ENCODE measurements at places on chromosomes 4 and X. TPM values are rescaled to one million over a fixed set of nuclear protein-coding genes. Genes with fewer than 3 reads are reported as not detected.

DNA sequence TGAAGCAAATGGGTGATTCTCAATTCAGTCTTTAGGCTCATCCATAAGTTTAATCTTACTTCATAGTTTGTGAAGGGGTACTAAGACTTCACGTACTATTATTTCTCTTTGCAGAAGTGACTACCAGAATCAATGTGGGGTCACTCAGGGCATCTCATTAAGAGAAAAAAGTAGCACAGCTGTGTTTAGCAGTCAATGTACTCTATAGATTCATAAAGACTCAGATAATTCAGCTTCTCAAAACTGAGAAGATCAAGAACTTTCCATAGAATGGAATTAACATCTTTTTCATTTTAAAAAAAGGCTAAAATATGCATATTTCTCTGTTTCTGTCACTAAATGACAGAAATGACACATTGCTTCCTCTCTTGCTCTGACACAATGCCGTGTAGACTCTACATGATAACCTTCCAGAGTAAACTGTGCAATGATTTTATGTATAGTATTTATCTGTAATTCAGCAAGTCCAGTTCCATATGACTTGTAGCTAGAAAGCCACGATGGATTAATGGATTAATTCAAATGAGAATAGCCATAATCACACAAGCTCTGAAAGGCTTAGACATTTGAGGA, 20.3 kb upstream of the LSM6 start:
- no peak for DNase-seq

ARSJ gene
- 30.8 TPM for total RNA-seq

- DNase-seq = peak; percentile 41
These were observed 4.5 kb upstream of the MAML3 start for GRCh38 chr4:140158365-140159030.

DNA sequence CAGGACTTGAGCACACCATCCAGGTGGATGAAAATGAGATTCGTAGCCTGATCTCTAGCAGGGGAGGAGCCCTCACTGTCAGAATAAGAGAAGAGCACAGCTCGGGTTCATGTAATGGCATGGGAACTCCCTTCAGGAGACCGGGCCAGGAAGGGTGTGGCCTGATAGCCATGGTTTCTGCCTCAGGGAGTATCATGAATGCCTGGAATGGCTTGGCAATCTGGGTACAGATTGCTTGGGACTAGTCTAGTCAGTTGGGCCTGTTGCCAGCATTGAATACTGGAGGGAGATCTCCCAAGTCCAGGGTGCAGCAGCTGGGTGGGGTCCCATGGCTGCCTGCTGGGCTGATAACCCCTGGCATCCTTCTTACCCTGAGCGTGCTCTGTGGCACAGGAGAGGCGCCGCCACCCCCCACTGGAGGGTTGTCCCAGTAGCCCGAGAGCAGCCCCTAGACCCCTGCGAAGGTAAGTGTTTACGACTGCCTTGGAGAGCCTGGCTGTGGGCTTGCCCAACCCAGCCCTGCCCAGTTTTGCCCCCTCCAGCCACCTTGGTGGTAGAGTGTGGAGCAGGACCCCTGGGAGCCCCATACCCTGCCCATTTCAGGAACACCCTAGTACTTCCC, 298.8 kb downstream of the TEX13A start:
- DNase-seq = no peak

DNA sequence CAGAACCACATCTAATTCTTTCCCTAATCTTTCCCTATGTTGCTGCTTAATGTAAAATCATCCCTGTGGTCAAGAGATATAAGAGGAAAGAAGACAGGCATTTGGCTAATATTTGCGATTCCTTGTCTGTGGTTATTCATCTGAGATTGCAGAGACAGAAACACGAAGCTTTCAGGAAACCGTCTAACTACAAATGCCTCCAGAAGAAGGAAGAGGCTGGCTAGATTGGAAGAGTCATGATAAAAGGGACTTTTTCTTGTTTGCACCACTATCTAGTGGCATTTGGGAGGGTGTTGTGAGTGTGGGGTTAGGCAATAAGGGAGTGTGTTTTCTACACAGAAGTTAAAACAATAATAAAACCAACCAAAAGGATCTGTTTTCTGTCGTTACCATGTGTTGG, 43.9 kb downstream of the TMEM154 start:
- no peak for DNase-seq

- no peak for DNase-seq
These were observed 131.2 kb downstream of the SCFD2 start for GRCh38 chr4:53234669-53235068.

DNA sequence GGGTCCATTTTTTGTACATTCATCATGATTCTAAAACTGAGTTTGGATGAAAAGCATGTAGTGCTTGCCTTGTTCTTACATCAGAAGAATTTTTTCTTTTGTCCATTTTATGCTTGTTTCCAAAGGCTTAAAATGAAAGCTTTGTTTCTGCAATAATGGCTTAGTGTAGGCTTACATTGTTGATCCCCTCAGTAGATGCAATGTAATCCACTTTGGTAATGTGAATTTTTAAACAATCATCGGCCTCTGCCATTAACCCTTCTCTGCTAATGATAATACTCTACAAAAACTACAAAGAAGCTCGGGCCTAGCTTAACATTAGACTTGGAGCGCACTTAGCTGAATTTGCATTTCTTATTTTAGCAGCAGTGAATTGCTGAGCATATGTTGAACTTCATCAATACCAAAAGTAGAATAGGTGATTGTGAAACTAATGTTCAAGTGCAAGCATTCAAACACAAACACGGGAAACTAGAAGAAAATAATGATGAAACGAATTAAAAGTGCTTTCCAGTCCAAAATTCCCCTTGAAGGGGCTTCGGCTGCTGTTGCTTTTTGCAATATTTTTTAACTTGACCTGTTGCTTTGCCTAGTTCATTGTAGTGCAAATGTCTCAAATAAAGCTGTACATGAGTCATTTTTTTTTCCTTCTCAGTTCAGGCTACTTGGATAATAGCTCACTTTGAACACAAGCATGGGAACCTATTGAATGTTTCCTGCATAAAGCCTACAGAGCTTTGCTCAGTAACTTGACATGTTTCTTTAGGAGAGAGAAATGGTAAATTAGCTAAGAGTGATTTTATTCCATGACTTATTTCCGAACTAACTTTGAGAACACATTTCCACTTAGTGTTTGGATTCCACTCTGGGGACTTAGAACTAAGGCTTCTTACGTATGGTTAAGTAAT, 66.5 kb downstream of the SLIT2 start:
- no peak for DNase-seq

DNA sequence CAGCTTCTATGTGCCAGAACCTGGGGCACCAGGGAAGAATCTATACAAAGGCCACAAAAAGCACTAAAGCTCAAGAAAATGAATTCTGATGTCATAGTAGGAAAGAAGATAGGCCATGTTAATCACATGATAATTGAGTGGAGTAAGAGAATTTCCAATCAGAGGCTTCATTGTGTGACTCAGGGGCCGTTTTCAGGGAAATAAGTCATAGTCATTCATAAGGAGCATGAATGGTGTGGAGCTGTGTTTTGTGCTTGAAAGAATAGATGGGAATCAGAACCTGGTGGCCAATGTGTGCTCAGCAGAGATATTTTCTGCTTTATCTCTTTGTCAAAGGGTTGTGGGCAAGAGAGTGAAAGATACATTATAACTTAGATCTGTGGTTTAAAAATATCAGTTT, 102.4 kb upstream of the ZDHHC15 start:
- DNase-seq = no peak

DNA sequence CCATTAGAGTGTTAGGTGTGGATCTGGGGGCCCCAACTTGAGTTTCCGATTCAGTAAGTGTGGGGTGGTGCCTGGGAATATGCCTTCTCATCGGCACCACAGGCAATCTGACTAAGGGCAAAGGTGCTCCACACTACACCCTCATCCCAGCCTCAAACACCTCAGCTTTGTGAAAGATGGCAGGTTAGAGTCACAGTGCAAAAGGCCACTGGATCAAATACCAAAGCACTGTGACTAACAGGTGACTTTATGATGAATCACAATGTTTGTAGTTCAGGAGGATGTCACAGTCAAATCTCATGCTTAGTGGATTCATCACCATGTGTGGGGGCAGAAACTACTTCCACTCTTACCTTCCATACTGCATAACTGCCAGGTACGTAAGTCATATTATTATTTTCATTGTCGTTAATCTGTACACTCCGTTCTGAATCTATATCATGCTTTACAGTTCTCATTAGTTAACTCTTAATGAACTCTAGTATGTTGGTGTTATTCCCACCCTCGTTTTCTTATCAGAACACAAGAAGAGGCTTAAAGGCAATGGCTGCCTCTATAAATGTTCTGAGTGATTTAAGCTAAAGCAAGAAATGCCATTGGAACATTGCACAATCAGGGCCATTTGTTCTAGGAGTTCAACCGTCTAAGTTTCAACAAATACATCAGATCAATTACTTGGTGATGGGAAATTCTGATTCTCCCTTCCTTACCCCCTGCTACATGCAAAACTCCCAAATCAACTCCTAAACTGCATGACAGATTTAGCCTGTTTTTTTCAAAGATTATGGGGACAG, 50.2 kb downstream of the PRKG2 start:
- DNase-seq = peak; percentile 77

DNA sequence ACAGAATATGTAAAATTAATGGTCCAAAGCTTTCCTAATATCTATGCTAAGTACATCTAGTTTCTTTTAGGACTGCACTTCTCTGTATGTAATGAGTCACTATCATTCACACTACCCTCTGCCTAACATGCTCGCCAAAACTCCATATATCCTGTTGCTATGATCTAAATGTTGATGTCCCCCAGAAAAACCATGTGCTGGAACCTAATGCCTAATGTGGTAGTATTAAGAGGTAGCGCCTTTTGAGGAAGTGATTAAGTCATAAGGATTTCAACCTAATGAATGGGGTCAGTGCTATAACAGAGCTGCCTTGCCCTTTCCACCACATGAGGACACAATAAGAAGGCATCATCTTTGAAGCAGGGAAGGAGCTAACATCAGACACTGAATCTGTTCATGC, 34.9 kb upstream of the NFKB1 start:
- DNase-seq = peak; percentile 27

FOXP3 gene
- total RNA-seq = under 0.01 TPM

DNA sequence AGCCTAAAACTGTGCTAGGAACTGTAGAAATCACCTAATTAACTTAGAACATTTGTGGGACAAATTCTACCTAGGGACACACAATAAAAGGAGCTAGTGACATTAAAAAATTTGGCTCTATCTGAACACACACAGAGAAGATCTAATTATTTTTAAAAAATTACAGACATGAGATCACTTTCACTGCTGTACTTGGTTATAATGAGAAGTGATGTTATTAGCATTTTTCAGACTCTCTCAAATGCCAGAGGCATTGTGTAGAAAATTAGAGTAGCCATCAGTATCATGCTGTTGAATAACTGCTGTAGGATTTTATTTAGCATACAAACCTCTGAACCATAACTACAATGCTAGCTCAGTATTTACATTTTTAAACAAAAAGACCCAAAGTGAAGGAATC, 109.1 kb upstream of the ANK2 start:
- no peak for DNase-seq

DNA sequence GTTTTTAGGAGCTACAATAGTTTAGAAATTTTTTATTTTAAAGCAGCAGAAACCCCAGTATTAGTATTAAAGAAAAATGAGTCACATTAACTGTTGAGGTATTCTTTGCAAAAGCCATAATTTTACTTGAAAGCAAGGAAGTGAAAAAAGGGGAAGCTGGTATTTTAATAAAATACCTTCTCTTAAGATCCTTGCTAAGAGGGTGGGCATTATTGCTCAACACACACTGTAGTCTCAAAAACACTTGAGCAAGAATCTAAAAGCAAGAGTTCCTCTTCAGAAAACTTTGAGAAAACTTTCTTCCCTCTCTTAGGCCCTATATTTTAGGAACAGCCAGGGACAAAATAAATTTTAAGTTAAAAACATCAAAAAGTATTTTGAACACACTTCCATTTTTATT, 259.4 kb upstream of the DIAPH2 start:
- DNase-seq = no peak

DNA sequence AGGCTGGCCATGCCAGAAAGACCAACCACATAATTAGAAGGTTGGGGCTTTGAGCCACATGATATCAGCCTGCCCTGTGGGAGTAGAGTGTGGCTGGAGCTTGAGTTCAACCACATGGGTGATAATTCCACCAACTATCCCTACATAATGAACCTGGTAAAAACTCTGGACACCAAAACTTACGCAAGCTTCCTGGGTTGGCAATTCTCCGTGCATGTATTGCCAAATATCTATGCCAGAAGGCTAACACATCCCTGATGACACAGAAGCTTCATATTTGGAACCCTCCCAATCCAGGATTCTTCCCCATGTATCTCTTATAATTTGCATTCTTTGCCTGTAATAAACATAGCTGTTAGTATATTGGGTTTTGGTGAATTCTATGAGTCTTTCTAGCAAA, 68.2 kb downstream of the FUNDC1 start:
- DNase-seq = peak; percentile 22

SAGE1 gene
- not detected for total RNA-seq

DNA sequence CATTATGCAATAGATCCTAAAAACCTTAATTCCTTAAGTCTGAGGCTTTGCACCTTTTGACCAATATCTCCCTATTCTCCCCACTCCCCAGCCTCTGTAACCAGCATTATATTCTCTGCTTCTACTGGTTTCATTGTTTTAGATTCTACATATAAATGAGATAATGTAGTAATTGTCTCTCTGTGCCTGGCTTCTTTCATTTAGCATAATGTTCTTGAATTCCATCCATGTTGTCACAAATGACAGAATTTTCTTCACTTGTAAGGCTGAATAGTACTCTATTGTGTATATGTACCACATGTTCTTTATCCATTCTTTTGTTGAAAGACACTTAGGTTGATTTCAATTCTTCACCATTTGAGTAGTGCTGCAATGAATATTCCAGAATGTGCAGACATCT, 66.0 kb downstream of the MAGEC1 start:
- no peak for DNase-seq

DNA sequence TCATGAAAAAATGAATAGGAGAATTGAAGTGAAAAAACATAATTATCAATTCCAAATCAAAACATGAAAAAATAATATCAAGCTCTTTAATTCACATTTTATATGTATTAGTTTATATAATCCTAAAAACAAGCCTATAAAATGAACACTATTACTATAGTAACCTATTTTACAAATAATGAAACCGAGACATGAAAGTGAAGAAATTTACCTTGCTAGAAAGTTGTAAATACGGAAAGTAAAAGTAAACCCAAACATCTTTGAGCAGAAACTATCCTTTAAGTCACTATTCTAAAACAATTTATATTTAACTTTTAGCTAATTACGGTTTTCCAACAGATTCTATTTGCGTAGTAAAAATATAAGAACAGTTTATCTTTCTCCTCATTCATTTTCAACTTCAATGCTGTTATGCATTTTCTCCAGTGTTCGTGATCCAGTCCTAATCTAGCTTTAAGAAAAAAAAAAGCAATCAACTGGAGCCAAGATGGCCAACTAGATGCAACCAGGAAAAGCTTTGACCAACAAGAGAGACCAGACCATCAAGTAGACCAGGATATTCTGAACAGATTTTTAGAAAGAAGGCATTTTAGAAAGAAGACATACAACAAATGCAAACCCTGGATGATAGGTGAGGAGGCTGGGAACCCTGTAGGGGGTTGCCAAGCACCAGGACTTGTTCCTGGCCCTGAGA, 67.0 kb downstream of the DDX53 start:
- DNase-seq = no peak

ARR3 gene
- not detected for total RNA-seq

GRCh38 chr4:158816955-158817354, 48.1 kb downstream of the FNIP2 start:
- no peak for DNase-seq

TMPRSS11A gene
- not detected for total RNA-seq
